D341Med (cell line): ENCODE measurements at places on chromosomes 2 and 18.

DNA sequence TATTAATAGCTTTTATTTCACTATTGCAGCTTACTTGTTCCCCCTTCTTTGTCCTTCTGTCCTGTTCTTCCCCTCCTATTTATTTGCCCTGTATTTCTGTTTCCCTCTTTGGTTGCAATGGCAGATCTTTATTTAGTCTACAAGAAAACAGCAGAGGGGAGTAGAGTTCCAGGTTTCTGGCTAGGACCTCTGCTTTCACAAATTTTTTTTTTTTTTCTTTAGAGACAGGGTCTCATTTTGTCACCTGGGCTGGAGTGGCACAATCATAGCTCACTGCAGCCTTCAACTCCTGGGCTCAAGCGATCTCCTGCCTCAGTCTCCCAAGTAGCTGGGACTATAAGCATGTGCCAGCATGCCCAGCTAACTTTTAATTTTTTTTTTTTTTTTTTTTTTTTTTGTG lies 188.1 kb upstream of the SPRED2 start:
- DNase-seq = no peak

GRCh38 chr2:1791685-1792435 lies 47.5 kb upstream of the PXDN start:
- DNase-seq = no peak

DNA sequence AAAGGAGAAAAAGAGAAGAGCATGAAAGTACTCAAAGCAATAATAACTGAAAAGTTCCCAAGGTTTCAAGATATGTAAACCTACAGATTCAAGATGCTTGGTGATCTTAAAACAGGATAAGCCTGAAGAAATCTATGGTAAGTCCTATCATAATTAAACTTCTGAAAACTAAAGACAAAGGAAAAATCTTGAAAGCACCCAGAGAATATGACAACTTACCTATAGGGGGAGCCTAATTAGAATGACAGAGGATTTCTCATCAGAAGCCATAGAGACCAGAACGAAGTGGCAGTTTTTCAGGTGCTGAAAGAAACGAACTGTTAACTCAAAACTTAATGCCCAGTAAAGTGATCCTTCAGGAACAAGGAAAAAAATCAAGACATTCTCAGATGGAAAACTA lies 59.7 kb downstream of the XDH start:
- no peak for DNase-seq

GRCh38 chr18:11320986-11321385 lies 171.6 kb upstream of the PIEZO2 start:
- no peak for DNase-seq

GRCh38 chr2:165776013-165776412 lies 18.0 kb downstream of the GALNT3 start:
- no peak for DNase-seq

DNA sequence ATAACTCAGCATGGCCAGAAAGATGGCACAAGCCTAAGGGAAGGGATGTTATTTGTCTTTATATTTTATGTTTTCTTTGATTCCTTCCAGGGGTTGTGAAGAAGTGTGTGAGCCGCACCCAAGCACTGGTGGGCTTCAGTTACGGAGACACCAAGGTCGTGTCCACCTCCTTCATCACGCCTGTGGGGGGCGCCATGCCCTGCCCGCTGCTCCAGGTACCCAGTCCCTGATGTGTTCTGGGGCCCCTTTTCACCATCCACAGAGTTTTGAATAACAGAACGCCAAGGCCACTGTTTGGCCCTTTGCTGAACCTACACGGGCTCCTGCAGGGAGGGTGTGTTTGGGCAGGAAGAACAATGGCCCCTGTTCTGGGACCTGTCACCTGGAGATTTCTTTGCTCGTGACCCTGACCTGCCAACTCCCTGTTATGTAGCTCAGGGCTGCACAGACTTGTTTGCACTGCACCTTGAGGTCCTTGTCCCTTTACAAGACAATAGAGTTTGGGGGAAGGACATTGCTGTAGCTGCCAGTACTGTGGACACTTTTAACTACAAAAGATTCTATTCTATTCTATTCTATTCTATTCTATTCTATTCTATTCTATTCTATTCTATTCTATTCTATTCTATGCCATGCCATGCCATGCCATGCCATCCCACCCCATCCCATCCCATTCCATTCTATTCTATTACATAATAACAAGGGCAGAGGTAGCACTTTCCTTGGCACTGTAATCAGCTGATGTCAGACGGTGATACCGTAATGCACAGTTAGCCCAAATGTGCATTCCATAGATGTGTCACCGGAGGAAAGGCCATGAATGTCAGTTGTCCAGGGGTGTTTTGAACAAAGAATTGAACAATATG lies 48.2 kb upstream of the CNGA3 start:
- DNase-seq = no peak

DNA sequence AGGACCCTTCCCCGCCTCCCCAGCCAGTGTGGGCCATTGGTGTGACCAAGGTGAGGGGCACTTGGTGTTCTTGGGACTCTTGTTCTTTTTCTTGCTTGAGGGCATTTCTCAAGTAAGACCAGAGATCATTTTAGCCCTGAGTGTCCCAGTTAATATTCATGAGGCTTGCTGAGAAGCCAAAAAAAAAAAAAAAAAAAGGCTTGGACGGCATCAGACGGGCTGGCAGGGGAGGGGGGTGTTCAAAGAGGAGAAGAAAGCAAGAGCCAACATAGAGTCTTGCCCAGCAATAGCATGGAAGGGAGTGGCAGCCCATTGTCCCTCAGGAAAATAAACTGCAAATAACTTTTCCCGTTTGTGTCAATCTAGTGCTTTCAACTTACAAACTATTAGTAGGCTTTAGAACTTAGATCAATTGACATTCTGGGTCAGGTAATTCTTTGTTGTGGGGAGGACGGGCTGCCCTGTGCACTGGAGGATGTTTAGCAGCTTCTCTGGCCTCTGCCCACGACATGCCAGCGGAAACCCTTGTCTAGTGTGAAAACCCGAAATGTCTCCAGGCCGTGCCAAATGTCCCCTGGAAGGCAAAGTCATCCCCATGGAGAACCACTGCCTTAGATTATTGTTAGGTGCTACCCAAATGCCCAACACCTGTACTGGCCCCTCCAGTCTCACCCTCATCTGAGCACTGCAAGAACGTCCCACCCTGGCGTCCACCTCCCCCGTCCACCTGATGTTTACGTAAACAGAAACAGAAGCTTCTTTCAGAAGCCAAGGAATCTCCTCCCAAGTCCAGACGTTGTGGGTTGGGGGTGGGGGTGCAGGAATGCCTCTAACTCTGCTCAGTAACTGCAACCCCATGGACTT lies 163.4 kb downstream of the BCL2 start:
- DNase-seq = no peak

GRCh38 chr18:37322492-37323035 lies 243.0 kb downstream of the CELF4 start:
- peak; percentile 90 for DNase-seq

DNA sequence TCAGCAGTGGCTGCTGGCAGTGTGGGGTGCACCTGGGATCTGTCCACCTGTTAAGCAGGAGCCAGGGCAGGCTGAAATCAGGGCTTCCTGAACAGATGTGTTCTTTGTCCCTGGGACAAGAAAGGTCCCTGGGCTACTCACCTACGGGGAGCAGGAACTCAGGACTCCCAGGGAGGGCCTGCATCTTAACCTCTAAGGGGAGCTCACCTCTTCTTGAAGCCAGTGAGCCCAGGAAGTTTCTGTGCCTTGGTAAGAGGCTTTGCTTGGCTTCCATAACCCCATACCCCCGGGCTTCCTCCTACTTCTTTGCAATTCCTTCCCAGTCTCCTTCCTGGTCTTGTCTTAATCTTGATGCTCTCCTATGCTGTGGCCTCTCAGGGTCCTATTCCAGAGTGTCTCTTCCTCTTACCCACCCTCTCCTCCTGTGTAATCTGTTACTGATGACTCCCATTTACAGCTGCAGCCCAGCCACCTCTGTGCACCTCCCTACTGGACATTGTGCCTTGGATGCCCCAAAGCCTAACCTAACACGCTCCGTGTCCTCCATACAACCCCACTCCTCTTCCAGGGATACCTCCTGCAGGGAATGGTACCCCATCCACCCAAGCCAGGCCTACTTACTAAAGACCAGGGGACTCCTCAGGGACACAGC lies 55.7 kb upstream of the MAPRE3 start:
- DNase-seq = no peak

GRCh38 chr2:164840930-164841718 lies 499 bp downstream of the COBLL1 start:
- peak; percentile 89 for DNase-seq

DNA sequence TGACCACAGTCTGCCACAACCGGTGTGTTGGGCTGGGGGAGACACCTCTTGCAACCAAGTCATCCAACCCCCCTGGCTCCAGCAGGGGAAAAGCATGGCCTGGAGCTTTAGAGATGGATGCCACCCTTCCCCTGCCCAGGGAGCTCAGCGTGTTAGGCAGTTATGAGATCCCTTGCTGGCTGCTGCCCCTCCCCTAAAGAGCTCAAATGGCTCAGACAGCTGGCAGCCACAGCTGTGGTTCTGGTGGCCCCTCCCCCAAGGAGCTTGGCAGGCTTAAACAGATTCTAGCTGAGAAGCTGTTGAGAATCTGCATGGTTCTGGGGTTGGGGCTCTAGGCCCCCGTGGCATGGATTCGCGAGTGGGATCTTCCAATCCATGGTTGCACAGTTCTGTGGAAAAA lies 64.7 kb downstream of the TEX51 start:
- no peak for DNase-seq

- DNase-seq = no peak
Observed at GRCh38 chr2:190668892-190669291, 20.0 kb downstream of the NAB1 start.

- DNase-seq = no peak
Observed at GRCh38 chr2:113009622-113010021, 4.4 kb downstream of the IL36A start.

- no peak for DNase-seq
Observed at GRCh38 chr2:62200291-62200841, 4.5 kb downstream of the B3GNT2 start.
